ENCODE measurements at places on chromosomes 1 and 21.
A peak's percentile ranks its signal among the peaks of the same experiment; 100 is the strongest.

DNA sequence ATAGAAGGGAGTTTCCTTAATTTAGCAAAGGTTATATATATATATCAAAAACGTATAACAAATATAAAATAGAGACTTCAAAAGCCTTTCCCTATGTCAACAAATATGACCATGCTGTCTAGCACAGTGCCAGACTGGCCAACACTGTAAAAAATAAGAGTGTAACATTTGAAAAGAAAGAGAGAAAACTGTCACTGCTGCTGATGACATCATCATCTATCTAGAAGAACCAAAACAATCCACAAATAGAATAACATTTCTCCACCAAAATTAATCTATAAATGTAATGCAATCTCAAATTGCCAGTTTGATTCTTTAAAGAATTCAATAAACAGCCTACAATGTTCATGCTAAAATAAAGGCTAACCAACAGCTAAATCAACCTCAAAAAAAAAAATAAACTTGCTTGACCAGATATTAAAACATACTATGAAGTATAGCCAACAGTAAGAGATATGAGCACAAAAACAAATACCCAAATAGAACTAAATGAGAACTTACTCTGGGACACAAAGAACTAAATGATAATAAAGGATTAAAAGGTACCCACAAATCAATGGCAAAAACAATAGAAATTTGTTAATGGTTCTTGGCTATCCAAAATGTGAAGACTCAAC lies 50.2 kb downstream of the ENAH start:
- no peak for DNase-seq

GRCh38 chr1:56385314-56385713 lies 194.0 kb downstream of the PLPP3 start:
- DNase-seq: no peak

DNA sequence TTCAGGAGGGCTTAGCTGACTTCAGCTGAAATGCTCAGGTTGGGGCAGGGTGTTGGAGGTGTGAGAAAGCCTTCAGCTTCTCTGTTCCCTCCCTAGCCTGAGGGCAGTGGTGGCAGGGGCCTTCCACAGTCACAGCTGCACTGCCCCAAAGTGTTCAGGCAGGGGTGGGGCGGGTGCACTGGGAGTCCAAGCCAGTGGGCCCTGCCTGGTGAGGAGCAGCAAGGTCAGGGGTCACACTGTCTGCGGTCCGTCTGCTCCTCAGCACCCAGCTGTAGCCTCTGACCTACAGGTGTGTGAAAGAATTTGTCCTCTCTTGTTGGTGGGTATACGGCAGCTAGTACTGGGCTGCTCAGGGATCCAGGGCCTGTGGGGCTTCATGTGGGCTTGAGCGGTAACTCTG lies 490.4 kb upstream of the NCAM2 start:
- no peak for DNase-seq

DNA sequence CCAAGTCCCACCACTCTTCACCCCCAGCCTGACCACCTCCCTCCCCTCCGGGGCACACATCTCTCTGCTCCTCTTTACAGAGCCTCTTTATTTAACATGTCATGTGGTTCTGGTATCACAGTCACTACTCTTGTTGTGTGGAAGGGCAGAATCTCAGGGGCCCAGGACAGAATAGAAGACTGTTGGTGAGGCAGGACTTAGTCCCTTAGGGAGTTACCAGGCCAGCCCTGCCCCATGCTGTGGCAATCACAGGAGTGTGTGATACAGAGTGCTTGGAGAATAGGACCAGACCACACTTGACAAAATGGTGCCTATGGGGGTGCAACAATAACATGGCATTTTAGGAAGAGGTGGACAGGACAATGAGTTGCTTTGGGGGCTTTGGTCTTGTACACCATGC lies 43.0 kb upstream of the CRNN start:
- no peak for DNase-seq

DNA sequence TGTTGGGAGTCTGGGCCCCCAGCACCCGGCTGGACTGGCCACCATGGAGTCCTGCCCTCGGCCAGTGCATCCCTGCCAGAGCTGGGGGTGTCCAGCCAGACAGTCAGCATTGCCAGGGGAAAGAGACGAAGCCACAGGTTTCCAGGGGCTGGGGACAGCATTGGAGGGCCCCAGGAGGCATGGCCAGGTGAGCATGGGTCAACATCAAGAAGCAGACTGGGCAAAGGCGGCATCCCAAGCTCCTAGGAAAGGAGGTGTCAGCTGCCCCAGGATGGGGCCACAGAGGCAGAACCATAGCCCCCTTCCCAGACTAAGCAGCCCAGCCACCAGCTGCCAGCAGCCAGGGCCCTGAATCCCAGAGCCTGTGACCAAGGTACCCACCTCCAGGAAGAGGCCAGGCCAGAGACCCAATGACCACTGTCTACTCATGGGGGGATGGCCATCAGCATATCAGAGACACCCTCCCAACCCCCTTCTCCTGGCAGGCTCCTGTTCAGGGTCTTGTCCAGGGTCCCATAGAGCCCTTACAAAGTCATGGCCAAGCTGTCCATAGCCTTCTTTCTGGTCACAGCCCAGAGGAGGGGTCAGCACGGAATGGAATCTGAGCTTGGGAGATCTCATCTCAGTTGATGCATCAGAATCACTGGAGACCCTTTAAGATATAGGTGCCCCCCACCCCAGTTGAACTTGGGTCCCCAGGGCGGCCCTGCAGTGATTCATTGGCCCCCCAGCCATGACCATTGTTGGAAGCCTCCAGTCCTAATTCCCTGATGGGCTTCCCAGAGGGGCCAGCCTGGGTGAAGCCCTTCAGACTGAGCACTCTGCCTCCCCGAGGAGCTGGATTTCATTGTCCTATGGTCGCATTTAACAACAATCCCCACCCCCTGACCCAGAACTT lies 32.5 kb downstream of the WNT3A start:
- no peak for DNase-seq

GRCh38 chr1:230542054-230542453 lies 100.2 kb upstream of the COG2 start:
- DNase-seq: no peak

DNA sequence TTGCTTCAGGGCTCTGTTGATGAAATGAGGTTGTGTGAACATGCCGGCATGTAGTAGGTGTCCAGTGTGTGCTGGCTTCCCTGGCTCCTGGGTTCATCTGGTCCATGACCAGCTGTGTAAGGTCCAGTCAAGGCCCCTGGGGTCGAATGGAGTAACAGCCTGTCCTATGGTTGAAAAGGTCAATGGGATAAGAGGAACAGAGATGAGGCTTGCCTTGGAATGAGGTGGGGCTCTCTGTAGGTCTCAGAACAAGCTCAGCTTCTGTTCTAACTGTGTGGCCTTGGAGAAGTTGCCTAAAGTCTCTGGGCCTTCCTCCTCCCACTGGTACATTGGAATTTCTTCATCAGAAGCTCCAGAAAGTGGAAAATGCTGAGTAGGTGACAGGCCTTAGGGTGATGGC lies 26.6 kb downstream of the RPS6KA1 start:
- no peak for DNase-seq

DNA sequence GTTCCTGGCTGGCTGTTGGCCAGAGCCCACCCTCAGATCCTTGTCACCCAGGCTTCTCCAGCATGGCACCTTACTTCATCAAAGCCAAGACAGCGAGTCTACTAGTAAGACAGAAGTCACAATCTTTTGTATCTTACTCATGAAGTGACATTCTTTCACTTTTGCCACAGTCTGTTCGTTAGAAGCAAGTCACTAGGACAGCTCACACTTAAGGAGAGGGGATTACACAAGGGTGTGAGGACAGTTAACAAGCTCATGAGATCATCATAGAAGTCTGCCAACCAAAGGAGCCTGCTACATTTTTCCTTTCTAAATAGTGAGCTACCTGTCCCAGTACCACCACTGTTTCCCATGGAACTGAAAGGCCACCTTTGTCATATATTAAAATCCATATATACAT lies 61.5 kb downstream of the PACC1 start:
- DNase-seq: no peak

- peak; percentile 6 for DNase-seq
These were observed 330.5 kb upstream of the KAZN start for GRCh38 chr1:14267991-14268390.

DNA sequence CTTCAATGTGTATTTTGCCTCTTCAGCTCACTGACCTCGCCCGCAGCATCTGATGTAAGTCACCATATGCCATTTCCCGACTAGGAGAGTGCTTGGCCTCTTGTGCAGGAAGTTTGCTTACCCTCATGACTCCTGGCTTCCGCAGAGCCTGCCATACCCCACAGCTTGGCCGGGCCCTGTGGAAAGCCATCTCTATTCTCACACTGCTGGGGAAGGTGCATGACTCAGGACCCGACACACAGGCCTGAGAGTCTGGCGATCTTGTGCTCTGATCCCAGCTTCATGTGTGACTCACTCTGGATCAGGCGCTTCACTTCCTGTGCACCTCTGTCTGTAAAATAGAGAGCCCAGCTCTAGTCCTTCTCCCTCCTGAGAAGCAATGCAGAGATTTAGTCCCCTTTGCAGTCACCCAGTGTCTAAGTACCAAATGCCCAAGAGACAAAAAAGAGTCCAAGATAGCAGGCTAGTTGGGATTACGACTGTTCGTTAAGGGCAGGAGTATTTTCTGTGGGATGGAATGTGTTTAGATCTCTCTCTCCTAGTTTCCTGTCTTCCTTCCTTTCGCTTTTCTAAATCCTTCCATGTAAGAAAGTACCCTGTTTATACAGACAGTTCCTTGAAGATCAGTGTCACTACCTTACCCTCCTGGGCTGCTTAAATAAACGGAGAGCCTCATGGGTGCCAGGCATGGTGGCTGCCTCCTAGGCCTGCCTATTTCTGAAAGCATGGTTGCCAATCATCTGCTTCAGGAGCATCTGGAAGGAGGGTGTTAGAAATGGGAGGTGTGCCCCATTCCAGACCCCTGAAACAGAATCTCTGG lies 62.8 kb upstream of the KIF26B start:
- peak; percentile 87 for DNase-seq

DNA sequence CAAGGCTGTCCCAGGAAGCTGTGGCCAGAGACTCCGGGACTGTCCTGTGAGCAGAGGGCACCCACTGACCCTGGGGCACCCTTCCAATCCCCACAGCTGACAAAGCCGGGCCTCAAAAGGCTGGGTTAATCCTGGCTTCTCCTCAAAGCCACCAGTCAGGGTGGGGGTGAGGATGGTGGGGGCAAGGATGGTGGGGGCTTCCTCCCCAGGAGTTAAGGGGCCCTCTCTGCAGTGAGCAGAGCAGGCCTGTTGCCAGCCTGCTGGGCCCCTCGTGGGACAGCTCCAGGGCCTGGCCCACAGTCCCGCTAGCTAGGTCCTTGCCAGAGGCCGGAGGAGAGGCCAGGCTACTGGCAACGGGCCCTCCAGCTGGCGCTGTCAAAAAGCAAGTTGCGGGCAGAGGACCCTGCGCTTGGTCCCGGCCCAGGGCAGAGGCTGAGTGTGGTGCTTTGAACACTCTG lies 37.9 kb upstream of the CCDC27 start:
- no peak for DNase-seq

DNA sequence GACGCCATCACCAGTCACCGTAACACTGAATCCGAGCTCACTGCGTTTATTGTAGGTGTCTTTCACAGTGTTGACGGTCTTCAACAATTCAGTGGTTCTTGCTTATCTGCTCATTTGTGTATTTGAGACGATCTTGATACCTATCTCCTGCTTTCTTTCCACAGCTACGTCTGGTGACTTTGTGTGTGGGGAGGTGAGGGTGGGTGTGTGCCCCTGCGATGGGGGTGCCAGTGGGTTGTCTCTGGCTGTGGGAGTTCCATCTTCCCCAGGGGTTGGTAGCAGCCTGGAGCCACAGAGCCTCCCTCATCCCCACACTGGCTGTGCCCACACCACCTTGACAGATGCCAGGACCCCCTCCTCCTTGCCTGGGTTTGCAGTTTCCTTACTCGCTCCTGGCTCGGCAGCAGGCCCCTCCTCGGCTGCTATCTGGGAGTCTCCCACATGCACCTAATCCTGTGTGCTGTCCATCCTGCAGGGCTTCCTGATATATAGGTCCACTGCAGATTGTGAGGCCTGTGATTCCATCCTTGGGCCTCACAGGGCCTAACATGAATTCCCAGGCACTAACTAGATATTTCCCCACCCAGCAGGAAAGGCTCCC lies 6.3 kb upstream of the PARP1 start:
- no peak for DNase-seq

GRCh38 chr1:94362466-94363058 lies 55.6 kb upstream of the ABCD3 start:
- no peak for DNase-seq

GRCh38 chr1:68188060-68188538 lies 44.2 kb downstream of the WLS start:
- DNase-seq: no peak

DNA sequence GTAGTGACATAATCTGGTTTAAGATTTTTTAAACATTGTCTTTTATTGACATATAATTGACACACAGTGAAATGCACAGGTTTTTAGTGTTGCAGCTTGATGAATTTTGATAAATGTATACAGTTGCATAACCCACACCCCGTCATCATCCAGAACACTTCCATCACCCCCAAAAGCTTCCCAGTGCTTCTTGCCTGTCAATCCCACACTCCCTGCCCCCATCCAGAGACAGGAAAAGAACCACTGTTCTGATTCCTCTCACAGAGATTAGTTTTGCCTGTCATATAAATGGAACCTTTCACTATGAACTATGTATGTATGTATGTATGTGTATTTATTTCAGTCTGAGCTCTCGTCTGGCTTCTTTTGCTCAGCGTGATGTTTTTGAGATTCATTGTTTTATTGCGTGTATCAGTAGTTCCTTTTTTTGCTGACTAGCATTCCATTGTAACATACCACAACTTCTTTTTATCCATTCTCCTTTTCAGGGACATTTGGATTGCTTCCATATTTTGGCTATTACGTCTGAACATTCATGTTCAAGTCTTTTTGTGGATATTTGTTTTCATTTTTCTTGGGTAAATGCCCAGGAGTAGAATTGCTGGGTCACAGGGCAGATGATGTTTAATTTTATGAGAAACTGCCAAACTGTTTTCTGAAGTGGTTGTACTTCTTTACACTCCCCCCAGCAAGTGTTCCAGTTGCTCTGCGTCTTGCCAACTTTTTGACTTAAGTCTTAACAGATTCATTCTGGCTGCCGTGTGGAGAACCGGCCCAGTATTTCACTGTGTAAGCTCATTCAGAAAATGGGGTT lies 8.7 kb downstream of the UBIAD1 start:
- DNase-seq: no peak

- no peak for DNase-seq
These were observed 45.3 kb downstream of the APCS start for GRCh38 chr1:159632922-159633321.

DNA sequence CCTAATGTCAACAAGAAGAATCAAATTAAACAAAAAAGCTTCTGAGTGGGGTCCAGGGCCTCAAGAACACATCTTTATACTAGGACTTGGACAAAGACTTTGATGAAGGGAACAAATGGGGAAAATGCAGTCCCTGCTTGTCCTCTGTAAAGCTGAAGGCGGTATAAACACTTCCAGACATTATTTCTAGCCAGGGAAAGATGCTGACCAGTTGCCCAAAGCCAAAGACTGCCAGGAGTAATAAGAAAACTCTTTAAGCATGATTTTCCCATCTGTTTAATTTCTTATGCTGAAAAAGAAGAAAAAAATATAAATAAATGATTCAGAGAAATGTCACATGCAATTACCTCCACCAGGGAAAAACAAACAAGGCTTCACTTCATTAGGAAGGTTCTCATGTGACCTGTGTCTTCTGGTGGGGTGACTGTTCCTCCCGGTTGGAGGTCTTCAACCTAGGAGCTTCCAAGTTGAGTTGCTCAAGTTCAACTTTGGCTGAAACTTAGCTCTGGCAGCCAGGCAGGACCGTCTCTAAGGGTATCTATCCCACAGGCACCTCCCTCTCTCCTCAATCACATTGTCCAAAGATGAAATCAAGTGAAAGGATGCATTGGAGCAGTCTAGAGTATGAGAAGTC lies 65.2 kb upstream of the KCNE2 start:
- no peak for DNase-seq

- DNase-seq: no peak
These were observed 153.7 kb upstream of the ZBTB40 start for GRCh38 chr1:22297999-22298398.
